Calu3 (cell line): ENCODE measurements at places on chromosomes 2 and 18. TPM values are rescaled to one million over a fixed set of nuclear protein-coding genes. Genes with fewer than 3 reads are reported as not detected.

The RAD51AP2 gene
- not detected in 2 replicates for total RNA-seq

The MERTK gene
- 1.5 and 2.1 TPM in 2 replicates for total RNA-seq

- no peak for DNase-seq
- no peaks in the 10 kb centered on the region for H3K36me3 ChIP-seq
- H3K27me3 ChIP-seq: no peaks in the 10 kb centered on the region
- no peak overlapping the region for H3K4me3 ChIP-seq
These were observed 161.2 kb upstream of the LRP1B start for GRCh38 chr2:142291969-142292368.

DNA sequence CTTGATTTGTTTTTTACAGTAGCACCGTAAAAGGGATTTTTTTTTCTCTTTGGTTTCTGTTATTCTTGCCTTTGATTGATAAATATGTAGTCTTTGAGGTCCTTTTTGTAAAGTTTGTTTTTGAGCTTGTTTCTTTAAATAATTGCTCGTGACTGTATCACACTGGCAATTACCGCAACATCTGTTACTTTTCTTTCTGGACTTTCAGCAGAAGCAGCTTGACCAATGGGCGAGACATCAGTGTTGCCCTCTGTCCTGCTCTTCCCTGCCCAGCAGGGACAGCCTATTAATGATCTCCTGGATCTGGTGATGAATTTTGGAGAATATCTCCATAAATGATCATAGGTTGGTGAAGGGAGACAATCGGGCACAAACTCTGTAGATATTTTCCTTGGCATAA is 74.9 kb downstream of the TDRD15 start:
- no peak overlapping the region for H3K27ac ChIP-seq
- H3K27me3 ChIP-seq: no peaks in the 10 kb centered on the region
- no peaks in the 10 kb centered on the region for H3K4me1 ChIP-seq
- H3K36me3 ChIP-seq: no peaks in the 10 kb centered on the region
- DNase-seq: no peak
- no peak overlapping the region for H3K4me3 ChIP-seq

DNA sequence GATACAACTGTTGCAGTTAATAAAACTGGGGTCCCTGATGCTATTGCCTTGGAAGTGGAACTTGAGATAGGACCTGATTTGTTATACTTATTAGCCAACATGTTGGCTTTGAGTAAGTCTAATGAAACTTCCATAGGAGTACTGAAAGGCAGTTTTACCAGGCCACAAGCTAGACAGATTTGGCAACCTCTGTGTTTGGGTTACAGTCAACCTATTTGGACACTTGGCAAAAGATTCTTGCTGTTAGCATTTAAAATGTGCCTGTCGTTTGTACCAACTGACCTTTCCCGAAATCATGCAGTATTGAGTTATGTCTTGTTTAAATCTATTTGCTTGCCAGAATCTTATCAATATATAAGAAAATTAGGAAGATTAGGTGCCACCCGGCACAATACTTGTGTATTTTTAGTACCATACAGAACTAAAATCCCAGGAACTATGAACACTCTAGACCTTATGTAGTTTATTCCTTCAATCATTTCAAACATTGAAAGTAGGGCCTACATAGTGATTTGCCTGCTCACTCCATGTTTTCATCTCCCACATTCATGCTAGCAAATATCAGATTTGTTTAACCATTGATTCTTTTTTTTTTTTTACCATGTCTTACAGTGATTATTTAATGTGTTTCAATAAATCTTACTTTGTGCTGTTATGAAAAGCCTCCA is 35.5 kb upstream of the UPP2 start:
- no peak overlapping the region for H3K4me3 ChIP-seq
- DNase-seq: no peak
- H3K27me3 ChIP-seq: no peaks in the 10 kb centered on the region
- peaks cover 8% of the 10 kb centered on the region for H3K4me1 ChIP-seq
- H3K27ac ChIP-seq: no peak overlapping the region
